ENCODE measurements at places on chromosomes 5 and 9.

GRCh38 chr9:81886665-81887064 is 41.6 kb upstream of the SPATA31D4 start:
- DNase-seq, result no peak

DNA sequence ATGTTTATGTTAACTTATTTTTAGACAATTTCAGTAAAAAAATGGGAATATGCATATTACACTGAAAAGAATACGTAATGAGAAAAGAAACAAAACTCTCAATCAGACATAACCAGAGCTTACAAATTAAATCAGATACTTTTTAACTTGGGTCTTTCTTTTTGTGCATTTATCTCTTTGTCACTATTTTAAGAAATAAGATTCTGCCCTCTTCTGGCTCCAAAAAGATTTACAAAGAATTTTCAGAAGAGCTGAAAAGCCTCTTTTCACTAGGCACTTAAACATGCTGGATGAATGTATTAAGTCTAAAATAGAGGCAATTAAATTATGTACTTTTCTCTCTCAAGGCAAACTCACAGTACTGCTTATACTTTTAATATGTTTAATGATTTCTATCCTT is 55.5 kb downstream of the CEP120 start:
- DNase-seq, result no peak

- no peak for DNase-seq
Measured at GRCh38 chr9:136673975-136674785, 11.5 kb downstream of the EGFL7 start.

DNA sequence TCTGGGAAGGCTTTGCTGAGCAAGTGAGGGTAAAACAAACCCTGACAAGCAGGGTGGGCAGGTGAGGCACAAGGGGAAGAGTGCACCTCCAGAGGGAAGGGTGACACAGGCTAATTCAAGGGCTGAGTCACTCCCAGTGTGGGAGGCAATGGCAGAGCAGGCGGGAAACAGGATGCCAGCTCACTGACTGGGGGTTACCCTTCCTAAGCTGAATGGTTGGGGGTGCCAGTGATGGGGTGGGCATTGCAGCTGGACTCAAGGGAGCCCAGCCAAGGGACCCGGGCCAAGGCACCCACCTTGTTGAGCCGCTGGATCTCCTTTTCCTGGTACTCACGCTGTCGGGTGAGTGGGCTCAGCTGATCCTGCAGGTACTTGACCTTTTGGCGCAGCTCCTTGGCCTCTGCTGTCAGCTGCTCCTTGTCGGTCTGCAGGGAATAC is 18.4 kb downstream of the GPX3 start:
- no peak for DNase-seq

- no peak for DNase-seq
Measured at GRCh38 chr5:17224858-17225511, 7.6 kb downstream of the BASP1 start.

DNA sequence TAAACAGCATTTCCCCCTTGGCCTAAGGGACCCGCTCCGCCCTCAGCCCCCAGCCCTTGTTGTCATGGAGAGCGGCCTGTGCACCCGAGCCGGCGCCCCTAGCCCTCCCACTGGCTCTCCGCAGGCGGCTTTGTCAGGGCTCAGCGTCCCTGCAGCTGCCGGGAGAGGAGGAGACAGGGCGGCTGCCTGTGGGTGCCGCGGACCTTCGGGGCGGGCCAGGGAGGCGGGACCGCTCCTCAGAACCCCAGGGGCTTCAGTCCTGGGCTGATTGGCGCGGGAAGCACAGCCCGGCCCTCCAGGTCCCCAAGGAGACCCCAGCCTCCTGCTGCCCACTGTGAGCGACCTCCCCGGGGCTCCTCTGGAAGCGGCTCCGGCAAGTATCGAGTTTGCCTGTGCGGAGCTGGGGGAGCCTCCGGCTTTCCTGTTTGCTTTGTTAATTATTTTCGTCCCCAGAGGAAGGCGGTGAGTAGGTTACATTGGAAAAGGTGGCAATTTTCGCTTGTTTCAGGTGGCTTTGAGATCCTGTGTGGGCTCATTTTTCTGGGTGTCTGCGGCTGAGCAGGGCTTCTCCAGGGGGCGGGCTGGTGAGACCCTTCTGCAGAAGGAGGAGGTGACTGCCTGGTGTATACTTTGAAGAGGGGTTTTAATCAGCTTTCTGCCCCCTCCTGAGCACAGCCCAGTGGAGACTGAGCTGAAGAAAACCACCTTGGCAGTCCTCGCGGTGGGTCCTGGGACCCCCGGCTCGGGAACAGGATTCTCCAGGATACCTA is at the start of gene FGD3:
Gene FGD3, plus strand, starts transcription at position 256 of the 770 bp plus-strand sequence. CDS start 28,734 bp downstream, outside the sequence.
- no peak for DNase-seq

DNA sequence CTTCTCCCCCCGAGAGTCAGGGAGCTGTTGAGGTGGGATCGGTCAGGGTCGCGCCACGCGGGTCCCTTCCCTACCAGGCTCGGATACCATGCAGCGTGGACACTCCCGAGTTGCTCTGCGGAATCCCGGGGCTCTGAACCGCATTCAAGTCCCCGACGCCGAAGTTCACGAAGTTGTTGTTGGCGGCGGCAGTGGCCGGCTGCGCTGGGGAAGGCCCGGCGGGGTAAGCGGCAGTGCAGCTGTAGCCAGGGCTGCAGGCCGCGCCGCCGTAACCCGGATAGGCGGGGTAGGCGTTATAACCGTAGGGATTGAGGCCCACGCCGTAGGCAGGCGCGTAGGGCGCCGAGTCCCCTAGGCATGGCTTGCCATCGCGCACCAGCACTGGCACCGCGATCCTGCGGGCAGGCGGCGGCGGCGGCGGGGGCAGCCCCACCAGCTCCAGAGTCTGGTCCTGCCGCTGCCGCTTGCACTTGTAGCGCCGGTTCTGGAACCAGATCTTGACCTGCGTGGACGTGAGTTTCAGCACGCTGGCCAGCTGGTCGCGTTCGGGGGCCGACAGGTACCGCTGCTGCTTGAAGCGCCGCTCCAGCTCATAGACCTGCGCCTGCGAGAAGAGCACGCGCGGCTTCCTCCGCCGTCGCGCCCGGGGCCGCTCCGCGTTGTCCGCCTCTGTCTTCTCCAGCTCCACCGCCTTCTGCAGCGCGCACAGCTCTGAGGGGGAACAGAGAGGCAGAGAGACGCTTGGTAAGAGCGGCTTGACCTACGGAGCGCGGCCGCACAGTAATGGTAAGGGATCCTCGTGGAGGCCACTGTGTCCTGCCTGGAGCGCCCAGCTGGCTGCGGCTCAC is 2.3 kb downstream of the NKX2-5 start:
- DNase-seq, result no peak

GRCh38 chr9:37931592-37931991 is 27.7 kb upstream of the SLC25A51 start:
- no peak for DNase-seq

DNA sequence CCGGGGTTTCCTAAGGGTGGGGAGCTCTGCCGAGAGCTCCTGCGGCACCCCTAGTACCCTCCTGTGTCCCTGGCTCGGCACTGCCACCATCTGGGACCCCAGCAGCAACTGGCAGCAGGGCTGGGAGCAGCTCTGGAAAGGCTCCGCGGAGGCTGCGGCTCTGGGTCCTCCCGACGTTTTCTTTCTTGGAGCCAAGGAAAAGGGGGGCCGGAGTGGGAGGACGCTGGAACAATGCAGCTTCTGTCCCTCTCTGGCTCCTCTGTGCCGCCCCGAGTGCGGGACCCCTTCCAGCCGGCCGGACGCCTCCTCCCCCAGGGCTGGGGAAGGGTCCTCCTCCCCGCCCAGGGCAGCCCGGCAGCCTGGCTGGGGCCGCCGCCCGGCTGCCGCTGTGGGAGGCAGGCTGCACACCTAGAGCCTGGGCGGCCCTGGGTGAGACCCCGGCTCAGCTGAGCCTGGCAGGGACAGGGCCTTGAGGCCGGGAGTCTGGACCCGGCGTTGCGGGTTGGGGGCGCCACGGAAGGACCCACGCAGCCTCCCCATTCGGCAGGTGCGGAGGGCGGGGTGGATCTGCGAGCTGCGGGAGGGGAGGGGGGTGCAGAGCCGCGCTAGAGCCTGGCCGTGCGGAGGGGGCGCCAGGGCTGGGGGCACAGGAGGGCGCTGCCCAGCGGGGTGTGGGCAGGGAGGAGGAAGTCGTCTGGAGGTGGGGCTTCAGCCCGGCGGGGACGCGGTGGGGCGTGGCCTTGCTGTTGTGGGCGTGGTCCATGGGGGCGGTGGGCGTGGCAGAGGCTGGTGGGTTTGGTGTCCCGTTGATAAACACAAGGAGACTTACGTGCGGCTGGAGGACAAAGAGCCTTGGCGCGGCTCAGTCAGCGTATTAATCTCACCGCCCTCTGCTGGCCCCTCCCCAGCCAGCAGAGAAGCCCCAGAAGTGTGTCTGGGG is 15.1 kb downstream of the GPSM1 start:
- no peak for DNase-seq

DNA sequence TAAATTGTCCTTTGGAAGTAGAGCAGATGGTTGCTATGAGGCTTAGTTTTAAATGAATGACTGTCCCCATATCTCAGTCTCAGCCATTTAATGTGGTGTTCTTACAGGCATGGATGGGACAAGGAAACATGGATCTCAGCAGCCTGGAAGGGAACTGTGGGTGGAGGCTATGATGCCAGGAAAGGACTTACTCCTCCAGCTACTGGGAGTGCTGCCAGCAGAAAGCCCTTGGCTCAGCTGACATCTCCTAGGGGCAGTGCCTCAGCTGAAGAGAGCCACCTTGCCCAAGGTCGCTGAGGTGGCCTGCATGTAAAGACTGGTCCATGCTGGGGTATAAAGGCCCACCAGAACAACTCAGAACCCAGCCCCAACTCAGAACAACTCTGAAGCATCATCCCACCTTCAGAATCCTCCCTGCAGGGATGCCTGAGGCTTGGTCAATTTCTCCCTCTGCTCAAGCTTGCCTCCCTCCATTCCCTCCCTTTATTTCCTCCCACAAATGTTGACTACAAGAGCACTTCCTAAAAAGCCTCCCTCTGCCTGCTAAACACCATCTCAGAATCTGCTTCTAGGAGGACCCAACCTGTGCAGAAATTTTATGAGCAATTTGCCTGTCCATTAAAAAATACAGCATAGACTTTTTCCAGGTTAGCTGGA is 1.8 kb upstream of the PDE8B start:
- no peak for DNase-seq

DNA sequence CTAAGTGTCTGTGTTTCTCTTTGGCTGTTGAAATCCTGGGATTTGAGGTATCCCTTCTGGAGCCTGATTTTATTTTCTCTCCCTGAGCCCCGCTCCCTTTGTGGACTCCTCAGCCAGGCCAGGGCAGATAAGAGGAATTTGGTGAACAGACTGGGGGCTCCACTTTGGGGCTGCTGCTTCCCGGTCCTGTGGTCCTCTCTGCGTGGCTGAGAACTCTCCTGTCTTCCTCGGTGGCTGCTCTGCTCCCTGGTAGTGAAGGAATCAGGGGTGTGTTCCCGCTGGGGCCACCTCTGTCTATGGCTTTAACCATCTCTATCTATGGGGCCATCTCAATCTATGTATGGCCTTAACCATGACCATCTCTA is 71.7 kb upstream of the SH3PXD2B start:
- no peak for DNase-seq

DNA sequence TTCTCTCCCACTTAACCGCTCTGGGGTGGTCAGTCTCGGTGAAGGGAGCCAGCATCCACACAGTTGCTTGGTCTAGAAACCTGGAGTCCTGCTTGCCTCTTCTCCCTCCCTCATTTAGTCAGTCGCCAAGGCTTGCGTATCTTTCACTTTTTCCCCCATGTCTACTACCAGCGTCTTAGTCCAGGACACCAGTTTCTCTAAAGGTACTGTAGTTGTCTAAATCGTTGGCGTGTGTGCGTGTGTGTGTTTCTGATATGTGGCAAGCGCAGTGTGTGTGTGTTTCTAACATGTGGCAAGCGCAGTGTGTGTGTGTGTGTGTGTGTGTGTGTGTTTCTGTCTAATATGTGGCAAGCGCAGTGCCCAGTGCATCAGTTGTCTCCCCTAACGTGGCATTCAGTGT is 641 bp downstream of the ATP6V1G1 start:
- no peak for DNase-seq

- DNase-seq, result no peak
Measured at GRCh38 chr5:5617024-5617423, 194.5 kb downstream of the ICE1 start.

DNA sequence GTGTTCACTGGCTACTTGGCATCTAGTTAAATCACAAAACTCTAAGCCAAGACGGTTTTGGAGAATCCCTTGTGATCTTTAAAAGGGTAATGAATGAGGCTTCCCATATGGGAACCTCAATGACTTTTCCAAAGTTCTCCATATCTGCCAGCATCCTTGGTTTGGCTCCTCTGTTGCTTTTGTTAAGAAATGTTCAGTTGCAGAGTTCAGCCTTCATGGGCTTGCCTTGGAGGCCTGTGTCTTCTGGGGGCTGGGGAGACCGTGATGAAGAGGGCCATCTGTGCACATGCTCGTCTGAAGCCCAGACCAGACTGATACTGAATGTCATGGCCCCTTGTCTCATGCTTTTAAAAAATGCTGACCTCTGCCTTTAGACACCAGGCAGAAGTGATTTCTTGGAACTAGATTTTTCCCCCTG is 84.3 kb downstream of the RAI14 start:
- no peak for DNase-seq

GRCh38 chr9:88182501-88182900 is 44.2 kb upstream of the SPATA31C2 start:
- DNase-seq, result no peak

DNA sequence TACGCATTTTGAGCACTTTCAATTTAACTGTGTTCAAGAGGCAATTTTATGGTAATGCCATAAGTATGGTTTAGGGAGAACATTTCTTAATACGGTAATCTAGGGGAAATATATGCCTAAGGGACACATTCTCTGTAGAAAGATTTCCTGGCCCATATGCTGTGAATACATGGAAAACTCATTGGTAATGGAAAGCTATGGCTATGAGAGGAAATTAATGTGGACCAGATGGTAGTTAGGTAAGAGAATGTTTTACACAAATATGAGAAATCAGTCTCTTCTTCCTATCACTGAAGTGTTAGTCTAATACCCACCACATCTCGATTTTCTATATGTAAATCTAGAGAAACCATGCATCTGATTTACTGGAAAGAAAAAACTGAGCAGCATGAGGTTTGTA is 105.0 kb downstream of the SEMA6A start:
- no peak for DNase-seq

- DNase-seq, result no peak
Measured at GRCh38 chr9:131685753-131686706, 53.8 kb downstream of the RAPGEF1 start.

DNA sequence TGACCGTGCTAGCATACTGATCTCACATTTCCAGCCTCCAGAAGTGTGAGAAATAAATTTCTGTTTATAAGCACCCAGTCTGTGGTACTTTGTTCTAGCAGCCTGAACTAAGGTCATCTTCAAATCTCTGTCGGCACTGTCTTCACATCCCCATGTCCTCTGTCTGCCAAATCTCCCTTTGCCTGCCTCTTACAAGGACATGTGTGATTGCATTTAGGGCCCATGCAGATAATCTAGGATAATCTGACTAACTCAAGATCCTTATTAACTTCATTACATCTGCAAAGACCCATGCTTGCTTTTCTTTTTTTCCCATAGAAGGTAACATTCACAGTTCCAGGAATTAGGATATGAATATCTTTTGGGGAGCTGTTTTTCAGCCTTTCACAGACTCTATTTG is 132.7 kb downstream of the AOPEP start:
- DNase-seq, result no peak

- no peak for DNase-seq
Measured at GRCh38 chr9:125379208-125379607, 117.6 kb downstream of the GAPVD1 start.
